NCI-H146 (cell line): ENCODE measurements at places on chromosomes 6 and 20.

- DNase-seq, result no peak
Measured at GRCh38 chr6:105968603-105969333, 117.4 kb upstream of the PRDM1 start.

GRCh38 chr6:88301256-88301655 lies 135.1 kb upstream of the CNR1 start:
- DNase-seq, result no peak

GRCh38 chr6:31008165-31008564 lies 2.1 kb upstream of the MUC22 start:
- DNase-seq, result no peak

DNA sequence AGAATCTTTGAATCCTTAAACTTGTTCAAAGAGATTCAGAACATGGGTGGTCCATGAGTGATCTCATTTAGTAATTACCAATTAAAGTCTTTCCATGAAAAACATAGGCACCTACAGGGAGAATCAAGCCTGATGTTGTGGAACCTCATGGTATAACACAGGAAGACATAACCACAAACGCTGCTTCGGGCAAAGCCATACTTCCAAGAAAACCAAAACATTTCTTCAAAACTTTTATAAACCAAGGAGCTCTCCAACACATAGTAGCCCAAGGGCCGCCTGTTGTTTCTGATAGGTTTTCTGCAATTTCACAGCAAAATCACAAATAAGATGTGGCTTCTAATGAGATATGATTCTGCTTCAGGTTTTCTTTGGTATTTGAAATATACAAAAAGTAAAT lies 2.5 kb downstream of the CHD6 start:
- no peak for DNase-seq

GRCh38 chr6:155461556-155461955 lies 5.9 kb upstream of the NOX3 start:
- no peak for DNase-seq

GRCh38 chr6:110307368-110307767 lies 50.8 kb downstream of the METTL24 start:
- no peak for DNase-seq

DNA sequence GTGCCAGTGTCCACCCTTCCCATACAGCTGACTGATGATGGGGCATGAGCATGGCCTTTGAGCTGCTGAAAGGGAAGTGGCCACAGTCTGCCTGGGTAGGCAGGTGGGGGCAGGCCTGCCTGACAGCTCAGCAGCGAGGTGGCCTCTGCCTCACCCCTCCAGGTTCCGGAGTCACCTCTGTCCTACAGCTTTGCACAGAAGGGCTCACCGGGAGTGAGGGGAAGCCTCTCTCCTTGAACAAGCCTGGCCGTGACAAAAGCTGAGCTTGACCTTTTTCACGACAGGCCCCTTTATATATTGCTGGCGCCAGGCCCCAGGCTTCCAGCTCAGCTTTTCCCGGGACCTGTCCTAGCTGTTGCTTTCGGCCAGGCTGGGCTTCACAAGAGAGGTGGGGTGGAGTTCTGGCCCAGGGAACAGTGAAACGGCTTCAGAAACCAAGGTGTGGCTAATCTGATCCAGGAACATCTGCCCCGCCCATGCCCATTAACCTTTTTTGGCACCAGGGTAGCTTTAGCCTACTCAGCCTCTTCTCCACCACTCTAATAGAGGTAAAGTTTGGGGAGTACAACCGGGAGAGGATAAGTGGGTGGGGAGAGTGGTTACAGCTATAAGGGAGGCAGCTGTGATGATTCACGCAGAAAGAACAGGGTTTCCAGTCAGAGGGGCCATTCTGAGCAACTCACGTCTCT lies 42.9 kb downstream of the C6orf132 start:
- no peak for DNase-seq

DNA sequence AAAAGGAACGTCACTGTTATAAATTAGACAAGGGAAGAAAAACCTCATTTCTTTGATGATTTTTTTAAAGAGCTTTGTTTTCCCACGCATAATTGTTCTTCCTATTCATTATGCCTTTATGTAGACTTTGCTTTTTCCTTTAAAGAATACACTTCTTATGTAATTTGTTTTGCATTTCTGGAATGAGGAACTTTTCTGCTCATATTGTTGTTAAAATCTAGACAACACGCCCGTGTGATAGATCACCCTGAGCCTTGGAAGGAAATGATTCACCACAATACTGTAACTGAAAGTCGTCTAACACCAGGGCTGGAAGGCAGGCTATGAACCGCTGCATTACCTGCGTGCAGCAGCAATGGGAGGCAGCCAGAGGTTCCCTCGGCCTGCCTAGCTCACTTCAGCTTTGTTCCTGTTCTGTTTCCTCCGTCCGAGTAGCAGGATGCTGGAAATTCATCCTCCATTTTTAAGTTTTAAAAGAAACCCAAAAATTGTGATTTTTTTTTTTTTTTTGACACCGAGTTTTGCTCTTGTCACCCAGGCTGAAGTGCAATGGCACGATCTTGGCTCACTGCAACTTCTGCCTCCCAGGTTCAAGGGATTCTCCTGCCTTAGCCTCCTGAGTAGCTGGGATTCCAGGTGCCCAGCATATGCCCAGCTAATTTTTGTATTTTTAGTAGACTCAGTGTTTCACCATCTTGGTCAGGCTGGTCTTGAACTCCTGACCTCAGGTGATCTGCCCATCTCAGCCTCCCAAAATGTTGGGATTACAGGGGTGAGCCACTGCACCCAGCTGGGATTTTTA lies 49.6 kb upstream of the ZNF217 start:
- no peak for DNase-seq

- no peak for DNase-seq
Measured at GRCh38 chr6:17485181-17485580, 91.8 kb downstream of the CAP2 start.

DNA sequence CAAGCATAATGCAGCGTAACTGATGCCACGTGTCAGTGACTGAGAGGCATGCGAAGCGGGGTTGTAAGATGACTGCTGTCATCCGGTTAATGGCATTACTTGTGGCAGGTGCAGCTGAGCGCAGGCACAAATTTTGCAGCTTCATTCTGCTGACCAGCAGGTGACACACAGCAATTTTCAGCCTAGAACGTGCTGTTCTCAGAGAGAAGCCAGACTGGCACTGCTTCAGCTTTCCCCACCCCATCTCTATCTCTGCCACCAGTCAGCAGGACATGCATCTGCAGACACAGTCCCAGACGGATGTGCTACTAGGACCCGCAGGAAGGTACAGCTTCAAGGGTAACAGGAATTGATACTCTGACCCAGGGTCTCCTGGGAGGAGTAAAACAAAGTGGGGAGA lies 221.8 kb downstream of the KIF16B start:
- DNase-seq, result no peak

DNA sequence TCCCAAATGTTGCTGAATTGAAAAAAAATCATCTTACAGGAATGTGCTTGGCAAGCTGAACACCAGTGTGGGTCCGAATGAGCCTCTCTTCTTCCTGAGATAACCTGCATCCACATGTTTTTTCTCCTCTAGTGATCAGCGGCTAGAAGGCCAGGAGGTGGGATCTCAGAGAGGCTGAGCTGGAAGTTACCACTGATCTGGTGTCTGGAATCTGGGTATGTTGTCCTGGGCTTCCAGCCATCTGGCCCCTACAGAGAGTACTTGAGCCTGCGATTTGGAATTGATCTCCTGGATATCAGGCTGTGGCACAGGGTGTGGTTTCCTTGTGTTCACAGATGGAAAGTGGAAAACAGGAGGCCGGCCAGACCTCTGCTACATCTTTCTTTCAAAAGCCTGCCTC lies 35.9 kb downstream of the SULF2 start:
- no peak for DNase-seq

GRCh38 chr6:79430913-79431536 lies 106.2 kb downstream of the LCA5 start:
- no peak for DNase-seq

DNA sequence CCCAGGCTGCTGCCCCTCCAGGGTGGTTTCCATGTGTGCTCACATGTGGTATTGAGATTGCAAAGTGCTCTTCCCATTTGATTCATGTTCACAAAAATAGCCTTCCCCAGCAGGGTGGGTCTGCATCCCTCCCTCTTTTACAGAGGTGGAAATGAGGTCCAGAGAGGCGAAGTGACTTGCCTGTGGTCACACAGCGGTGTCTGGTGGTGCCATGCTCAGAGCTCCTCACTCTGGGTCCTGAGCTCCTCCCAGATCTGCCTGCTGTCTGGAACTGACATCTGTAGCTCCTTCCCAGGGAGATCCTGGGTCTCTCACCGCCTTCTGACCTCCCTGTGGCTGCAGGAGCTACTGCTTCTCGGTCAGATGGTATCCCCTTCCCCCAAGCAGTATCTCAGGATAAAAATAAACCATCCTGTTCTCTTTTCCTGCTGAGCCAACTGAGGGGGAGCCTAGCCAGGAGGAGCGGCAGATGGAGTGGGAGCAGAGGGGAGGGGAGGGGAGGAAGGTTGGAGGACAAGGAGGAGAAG lies 11.9 kb downstream of the CD40 start:
- no peak for DNase-seq

- DNase-seq, result no peak
Measured at GRCh38 chr20:22437354-22437753, 147.0 kb downstream of the FOXA2 start.

DNA sequence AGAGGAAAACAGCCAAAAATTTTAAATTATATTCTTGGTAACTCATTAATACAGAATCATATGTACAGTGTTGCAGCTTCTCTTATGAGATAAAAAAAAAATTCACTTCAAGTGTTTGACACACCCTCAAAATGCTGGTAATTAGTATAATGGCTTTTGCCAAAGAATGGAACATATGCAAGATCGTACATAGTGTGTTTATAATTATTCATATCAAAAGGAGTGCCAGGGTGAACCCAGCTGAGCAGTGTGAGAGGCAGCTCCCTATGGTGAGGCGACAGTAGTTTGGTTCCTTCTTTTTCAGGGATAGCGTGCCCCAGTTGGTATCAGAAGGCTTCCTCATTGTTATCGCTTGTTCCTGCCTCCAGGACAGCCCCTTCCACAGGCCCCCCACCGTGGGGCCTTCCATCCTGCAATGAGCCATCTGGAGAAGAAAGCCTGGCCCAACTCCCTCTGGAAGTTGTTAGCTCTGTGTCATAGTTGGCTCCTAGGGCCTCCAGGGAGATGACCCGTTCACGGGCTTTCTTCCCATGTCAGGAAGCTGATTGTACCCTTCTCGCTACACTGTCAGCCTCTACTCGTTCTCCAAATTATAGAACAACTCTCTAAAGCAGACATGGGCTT lies 150.7 kb downstream of the FRK start:
- DNase-seq, result no peak

GRCh38 chr20:3510110-3510509 lies 39.3 kb downstream of the ATRN start:
- DNase-seq, result no peak

DNA sequence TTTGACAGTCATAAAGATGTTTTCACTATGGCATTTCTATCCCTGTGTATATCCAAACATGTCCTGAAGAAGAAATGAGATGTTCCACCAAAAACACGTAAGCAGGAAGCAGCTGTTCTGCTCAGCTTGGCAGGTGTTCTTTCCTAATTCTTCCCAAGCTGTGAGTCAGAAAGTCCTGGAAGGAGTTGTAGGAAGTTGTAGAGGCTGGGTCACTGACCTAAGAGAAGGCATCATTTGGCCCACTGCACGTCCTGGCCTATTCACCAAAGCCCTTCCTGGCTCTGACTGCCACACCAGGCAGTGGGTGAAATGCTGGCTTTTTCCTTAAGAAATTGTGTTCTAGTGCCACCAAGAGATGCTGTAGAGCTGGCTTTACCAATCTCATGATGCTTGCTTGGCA lies 40.3 kb downstream of the STX11 start:
- no peak for DNase-seq

DNA sequence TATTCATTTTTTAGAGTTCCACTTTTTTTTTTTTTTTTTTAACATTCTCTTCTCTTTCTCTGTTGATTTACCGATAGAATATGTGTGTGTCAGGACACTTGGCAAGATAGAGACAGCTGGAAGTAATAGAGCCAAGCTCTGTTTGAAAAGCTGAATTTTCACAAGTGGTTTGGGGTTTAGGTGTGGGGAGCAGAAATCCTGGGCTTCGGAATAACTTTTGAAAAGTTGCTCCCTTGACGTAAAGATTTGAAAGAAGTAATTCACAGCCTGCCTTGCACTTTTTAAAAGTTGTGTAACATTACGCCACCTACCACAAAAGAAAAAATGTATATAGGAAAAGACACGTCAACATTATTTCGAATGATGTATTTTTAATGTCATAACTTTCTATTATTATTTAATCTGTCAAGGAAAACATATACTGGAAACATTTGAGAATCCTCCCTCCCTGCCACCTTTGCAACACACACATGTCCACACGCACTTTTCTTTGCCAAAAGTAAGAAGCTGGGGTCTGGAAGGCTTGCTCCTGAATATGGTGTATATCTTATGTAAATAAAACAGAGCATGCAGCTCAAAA lies 917.9 kb downstream of the KIF16B start:
- DNase-seq, result no peak

- no peak for DNase-seq
Measured at GRCh38 chr6:157075549-157076450, 247.5 kb downstream of the TMEM242 start.

DNA sequence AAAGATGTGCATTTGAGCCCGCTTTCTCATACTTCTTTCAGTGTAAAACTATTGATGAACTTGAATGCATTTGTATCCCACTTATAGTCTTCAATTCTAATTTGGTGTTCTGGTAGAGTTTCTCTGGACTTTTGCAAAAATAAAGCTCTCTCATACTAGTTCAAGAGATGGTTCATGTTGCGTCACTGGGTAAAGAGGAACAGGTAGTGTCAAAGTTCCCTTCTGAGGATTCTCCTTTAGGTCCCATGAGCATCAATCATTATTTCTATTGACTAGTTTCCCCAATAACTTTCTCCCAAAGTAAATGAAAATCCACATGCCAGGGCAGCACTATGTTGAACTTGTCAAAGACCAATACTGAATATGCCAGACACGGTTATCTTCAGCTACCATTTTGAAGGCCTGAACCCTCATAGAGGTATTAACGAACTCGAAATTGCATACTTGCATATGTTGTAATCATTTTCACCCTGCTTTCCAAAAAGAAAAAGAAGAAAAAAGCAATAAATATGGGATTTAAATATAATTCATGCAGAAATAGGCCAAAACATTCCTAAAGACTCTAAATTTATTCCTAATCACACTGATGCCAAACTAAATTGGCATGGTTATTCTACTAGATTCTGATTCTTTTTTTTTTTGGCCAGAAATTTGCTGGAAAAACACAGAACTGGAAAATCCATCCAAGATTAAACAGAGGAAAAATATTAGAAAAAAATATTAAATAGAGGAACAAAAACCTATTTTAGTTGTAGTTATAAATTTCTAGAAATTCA lies 84.5 kb downstream of the SGK1 start:
- DNase-seq, result no peak

DNA sequence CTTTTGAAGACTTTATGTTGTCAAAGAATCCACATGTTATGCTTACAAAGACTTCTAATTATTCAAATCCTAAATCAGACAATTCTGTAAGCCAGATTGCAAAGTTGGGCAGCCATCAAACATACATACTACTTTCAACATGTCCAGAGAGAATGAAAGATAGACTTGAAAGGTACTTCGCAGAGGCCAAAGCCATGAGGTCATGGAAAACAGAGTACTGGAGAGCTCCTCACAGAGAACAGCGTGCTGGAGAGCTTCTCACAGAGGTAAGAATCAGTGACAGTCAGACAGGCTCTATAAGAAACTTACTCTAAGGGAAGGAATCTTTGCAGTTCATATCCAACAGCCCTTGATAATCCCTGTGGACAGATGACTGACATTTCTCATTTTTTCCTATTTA lies 400.2 kb downstream of the GJA1 start:
- DNase-seq, result no peak

GRCh38 chr6:50116390-50116789 lies 66.7 kb upstream of the DEFB112 start:
- no peak for DNase-seq
